ENCODE measurements at places on chromosomes 4 and X.

DNA sequence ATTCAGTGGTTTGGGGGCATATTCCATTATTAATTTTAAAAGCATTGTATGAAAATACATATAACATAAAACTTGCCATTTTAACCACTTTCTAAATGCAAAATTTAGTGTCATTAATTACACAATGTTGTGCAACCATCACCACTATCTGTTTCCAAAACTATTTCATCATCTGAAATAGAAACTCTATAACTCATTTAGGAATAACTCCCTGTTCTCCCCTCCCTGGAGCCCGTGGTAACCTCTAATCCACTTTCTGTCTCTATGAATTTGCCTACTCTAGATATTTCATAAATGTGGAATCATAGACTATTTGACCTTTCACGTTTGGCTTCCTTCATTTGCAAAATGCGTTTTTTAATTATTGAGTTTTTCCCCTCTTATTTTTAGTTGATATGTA, 101.4 kb upstream of the GPC4 start:
- DNase-seq = peak; percentile 56

- no peak for DNase-seq
These were observed 45.6 kb downstream of the SEL1L3 start for GRCh38 chr4:25817059-25817681.

GRCh38 chr4:148270630-148271029, 171.6 kb downstream of the NR3C2 start:
- no peak for DNase-seq

DNA sequence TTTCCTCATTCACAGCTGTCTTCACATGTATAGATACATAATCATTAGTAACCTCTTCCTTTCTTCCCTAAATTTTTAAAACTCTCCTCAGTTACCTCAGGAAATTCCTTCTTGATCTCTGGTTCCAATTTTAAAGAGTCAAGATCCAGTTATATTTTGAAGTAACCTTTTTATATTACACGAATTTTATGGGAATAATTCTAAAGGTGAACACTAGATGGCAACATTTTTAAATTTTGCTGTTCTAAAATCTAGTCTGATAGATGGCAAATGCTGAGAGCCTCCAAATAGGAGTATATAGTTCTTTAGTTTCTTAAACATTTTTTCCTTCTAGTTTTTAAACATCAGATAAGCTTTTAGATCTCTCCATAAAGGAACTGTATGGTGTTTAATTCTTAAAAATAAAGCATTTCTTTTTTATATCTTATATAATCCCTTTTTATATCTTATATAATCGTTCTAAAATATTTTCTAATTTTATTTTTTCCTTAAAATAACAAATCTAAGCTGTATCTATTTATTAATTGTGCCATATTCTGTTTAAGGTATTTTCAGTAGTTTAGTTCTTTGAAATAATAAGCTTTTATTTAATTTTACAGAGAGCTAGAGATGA, 37.9 kb upstream of the PAPSS1 start:
- DNase-seq = peak; percentile 41

DNA sequence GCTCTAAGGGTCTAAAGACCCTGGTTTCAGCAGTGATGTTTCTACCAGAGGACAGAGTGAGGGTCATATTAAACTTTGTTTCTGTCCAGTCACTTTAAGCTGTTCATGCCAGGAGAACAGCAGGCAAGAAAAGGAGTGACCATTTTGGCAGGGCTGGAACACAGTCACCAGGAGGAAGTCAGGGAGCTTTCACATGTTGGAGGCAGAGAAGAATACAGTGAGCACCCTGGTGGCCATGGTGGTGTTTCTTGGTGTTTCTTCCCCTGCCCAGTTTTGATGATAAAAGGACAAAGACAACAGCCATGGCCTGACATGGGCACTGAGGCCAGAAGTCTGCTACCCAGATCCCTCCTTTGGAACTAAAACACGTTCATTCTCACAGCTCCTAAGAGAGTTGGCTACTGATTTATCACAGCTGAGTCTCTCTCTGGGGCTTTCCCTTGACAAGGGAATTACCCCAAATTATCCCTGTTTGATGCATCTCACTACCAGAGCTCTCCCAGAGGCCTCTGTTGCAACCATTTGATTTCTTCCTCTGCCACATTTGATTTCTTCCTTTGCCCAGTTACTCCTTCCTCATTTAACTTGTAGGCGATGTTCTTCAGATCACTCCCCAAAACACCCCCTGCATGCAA, 106.4 kb upstream of the NWD2 start:
- no peak for DNase-seq

Data from MV-4-11 (cell line).